ENCODE measurements at places on chromosomes 11 and 22.

DNA sequence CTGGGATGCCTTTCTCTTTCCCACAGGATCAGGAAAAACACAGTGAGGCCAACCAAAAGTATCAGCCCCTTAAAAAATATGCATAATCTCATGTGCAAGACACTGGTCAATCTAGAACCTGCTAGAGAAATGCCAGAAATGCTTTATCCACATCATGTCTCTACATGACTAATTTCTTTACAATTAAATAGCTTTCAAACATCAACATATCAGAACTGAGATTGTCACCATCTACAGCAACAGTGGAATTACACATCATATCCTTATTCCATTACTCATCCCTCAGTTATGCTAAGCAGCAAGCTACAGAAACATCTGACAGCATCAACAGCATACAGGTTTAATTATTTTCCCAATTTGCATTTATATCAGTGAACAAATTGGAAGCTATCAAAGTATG, 78.8 kb downstream of the DDIAS start:
- DNase-seq = no peak

GRCh38 chr11:113018913-113019312, 57.7 kb downstream of the NCAM1 start:
- no peak for DNase-seq

DNA sequence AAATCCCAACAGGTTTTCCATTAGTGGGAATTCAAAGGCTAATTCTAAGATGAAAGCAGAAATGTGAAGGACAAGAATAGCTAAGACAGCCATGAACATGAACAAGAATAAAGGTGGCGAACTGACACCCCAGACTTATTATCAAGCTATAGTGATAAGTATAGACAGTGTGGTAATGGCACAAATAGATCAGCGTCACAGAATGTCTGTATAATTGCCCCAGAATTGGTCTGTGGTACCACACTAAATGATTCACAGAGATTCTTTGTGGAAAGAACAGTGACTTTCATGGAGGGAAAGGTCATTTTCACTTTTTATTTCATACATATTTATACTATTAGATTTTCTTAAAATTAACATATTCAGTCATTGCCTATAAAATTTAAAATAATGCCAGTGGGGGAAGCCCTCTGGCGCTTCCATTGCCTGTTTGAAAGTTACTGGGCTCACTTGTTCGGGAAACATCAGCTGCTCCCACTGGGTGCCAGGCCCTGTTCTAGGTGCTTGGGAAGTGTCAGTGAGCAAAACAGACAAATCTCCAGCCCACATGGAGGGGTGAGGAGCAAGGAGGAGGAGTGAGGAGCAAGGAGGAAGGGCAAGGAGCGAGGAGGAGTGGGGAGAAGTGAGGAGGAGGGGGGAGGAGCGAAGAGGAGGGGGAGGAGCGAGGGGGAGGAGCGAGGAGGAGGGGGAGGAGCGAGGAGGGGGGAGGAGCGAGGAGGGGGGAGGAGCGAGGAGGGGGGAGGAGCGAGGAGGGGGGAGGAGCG, 11.3 kb upstream of the NLRP6 start:
- no peak for DNase-seq

DNA sequence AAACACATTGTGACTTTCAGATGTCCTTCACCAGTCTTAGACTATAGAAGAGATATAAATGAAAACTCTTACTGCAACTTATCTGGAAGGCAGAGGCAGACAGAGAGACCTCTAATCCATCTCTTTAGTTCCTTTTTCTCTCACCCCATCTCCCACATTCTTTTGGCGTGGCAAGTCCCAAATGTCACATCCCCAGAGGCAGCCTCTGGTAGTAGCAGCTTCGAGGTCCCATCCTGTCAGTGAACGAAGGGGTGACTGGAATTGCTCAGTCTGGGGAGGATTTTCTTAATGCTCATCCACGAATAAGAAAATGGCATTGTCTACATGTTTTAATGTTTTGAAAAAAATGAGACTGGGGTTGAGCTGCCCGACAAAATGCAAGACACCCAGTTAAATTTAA, 201.4 kb downstream of the GRIA4 start:
- DNase-seq = no peak

DNA sequence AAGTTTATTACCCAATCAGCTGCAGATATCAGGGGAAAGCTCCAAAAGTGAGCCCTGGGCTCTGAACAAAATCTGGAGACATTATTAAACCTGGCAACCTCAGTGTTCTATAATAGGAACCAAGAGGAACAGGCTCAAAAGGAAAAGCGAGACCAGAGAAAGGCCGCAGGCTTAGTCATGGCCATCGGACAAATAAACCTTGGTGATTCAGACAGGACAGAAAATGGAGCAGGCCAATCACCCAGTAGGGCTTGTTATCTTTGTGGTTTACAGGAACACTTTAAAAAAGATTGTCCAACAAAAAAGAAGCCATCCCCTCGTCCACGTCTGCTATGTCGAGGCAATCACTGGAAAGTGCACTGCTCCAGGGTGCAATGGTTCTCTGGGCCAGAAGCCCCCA, 7.7 kb upstream of the PANX1 start:
- no peak for DNase-seq

GRCh38 chr11:623349-623869, 1.3 kb downstream of the CDHR5 start:
- DNase-seq = no peak

- DNase-seq = no peak
These were observed 1.8 kb downstream of the EWSR1 start for GRCh38 chr22:29269731-29270474.

- no peak for DNase-seq
These were observed 1083.1 kb downstream of the LRRC4C start for GRCh38 chr11:40376331-40376730.

DNA sequence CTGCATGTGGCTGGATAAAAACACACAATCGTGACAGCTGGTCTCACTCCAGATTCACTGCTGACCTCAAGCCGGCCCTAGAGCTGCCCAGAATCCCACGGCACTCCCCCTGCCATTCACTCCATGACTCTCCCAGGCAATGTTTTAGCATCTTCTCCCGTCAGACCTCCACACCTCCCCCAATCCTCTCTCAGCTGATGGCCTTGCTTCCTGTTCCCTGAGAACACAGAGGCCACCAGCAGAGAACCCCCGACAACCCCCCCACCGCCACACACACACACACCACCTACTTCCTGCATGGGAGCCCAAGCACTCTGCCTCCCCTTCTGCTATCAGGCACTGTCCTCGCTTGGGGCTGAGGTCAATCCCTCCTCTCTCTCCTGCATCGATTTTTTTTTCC, 9.3 kb downstream of the TNKS1BP1 start:
- no peak for DNase-seq

GRCh38 chr11:128455766-128456165, 131.6 kb downstream of the ETS1 start:
- no peak for DNase-seq

- DNase-seq = no peak
These were observed 3.3 kb downstream of the SPI1 start for GRCh38 chr11:47375020-47375419.

DNA sequence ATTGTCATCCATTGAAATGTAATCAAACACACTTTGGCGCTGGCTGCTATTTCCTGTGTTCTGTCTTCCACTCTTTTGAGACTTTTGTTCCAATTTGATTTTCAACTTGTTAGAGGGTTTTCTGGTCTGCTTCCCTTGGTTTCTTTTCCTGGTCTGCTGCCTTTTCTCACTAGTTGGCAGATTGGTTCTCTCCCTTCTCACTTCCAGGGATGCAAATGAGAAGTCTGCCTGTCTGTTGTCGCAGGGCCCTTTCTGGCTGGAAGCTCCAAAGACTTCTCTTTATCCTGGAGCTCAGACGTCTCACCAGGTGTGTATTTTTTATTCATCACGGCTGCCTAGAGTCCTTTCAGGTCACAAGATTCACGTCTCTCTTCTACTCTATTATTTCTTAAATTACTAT, 84.0 kb downstream of the RPS6KA4 start:
- DNase-seq = no peak

- DNase-seq = no peak
These were observed 55.0 kb downstream of the MICAL2 start for GRCh38 chr11:12165237-12165875.

GRCh38 chr11:116507016-116507415, 265.8 kb downstream of the BUD13 start:
- no peak for DNase-seq

- DNase-seq = no peak
These were observed 8.7 kb upstream of the ABTB2 start for GRCh38 chr11:34366522-34366921.

GRCh38 chr11:119248750-119249670, 42.9 kb downstream of the CBL start:
- DNase-seq = no peak

- DNase-seq = no peak
These were observed 102.1 kb downstream of the C11orf91 start for GRCh38 chr11:33598426-33599069.

DNA sequence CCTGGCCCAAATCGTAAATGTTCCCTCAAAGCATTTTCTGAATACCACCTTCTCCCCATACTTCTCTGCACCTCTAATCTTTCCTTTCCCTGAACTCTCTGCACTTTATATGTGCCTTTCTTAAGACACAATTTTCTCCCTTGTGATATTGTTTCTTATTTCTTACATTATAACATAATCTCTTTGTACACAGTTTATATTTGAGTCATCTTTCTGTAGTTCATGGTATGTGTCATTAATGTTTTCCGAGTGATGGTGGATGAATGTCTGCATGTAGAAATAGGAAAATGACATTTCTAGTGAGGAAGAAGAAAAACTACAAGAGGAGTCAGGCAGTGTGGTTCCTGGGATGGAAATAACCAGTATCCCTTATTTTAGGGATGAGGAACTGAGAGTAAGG, 5.5 kb downstream of the ACRV1 start:
- no peak for DNase-seq

- no peak for DNase-seq
These were observed 15.8 kb downstream of the OR8D1 start for GRCh38 chr11:124297921-124298320.

- DNase-seq = no peak
These were observed 91.1 kb downstream of the ATXN10 start for GRCh38 chr22:45762545-45763235.

- DNase-seq = no peak
These were observed 38.4 kb downstream of the RPL27A start for GRCh38 chr11:8720868-8721608.

DNA sequence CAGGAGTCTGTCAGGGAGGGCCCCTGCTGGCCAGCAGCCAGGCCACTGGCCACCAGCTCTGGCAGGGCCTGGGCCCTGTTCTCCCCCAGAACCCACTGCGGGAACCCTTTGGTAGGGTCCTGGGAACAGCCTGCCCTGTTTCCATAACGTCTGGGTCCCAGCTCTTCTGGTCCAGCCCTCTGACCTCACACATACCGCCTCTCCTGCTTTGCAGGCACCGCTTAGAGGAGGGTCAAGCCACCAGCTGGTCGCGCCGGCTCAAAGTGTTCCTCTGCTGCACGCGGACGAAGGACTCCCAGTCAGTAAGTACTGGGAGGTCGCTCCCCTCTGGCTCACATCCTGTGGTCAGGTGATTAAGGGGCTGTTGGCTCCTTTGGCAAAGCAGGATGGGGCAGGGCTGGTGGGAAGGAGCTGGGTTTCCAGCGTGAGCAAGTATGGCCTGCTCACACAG, 26.6 kb upstream of the MYRF start:
- DNase-seq = no peak

GRCh38 chr22:37894939-37895670, 11.0 kb upstream of the MICALL1 start:
- DNase-seq = no peak

DNA sequence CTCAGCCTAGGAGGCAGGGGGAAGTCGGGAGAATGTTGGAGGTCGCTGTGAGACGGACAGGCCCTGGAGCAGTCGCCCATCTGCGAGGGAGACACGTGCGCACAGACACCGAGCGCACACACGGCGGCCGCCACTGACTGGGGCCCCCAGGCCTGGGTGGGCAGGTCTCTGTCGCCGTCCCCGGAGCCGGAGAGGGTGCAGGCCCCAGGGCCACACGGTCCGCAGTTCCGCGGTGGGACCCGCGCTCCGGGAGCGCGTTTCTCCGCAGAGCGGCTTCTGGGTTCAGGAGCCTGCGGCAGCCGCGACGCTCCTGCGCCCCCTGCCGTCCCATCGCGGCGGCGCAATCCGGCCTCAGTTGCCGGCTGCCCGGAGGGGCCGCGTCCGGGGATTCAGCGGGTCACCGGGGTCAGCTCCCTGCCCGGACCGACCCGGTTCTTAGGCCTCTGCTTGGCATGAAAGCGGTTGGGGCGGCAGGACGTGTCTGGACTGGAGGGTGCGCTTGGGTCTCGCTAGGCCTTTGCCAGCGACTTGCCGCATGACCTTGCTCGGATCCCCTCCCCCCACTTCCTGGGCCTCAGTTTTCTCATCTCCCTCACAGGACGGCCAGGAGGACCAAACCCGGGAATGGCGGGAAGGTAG, 31.2 kb downstream of the PDE2A start:
- DNase-seq = peak; percentile 65

GRCh38 chr11:1665313-1665712, 31.7 kb upstream of the KRTAP5-6 start:
- no peak for DNase-seq

DNA sequence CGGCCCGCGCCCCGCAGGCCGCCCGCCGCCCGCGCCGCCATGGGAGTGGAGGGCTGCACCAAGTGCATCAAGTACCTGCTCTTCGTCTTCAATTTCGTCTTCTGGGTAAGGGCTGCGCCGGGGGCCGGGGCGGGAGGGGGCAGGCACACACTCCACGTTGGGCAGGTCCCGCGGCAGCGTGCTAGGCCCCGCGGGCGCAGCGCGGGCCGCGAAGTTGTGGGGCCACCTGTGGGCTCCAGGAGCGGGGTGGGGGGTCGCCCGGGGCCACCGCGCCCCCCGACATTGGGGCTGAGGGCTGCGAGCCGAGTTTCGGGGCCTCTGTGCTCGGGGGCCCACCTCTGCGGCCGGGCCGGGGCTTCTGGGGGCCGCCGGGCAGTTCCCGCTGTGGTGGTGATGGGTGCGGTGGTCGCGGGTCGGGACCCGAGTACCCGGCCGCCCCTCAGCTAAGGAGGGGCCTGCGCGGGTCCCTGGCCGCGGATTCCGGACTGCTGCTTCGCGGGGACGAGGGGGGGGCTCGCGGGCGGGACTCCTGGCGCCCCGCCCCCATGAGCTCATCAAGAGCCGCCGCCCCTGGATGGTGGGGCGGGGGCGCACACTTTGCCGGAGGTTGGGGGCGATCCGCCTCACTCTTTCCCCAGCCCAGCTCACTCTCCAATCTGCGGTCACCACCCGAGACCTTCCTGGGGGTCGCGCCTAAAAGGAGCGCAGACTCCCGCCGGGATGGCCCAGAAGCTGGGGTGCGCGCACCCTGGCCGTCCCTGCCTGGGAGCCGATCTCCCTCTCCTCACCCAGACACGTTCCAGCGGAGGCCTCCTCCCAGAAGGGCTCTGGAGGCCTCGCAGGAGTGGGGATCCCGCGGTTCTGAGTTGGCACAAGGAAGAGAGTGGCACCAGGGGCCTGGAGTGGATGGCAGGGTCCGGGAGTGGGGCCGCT, 667 bp downstream of the CD81 start:
- DNase-seq = no peak

GRCh38 chr11:99275521-99275920, 254.8 kb downstream of the CNTN5 start:
- DNase-seq = no peak

GRCh38 chr11:97638641-97639224, 1248.9 kb downstream of the JRKL start:
- DNase-seq = no peak
